AG20443 (cell line): ENCODE measurements at places on chromosomes 13 and 19.
A peak's percentile ranks its signal among the peaks of the same experiment; 100 is the strongest.

DNA sequence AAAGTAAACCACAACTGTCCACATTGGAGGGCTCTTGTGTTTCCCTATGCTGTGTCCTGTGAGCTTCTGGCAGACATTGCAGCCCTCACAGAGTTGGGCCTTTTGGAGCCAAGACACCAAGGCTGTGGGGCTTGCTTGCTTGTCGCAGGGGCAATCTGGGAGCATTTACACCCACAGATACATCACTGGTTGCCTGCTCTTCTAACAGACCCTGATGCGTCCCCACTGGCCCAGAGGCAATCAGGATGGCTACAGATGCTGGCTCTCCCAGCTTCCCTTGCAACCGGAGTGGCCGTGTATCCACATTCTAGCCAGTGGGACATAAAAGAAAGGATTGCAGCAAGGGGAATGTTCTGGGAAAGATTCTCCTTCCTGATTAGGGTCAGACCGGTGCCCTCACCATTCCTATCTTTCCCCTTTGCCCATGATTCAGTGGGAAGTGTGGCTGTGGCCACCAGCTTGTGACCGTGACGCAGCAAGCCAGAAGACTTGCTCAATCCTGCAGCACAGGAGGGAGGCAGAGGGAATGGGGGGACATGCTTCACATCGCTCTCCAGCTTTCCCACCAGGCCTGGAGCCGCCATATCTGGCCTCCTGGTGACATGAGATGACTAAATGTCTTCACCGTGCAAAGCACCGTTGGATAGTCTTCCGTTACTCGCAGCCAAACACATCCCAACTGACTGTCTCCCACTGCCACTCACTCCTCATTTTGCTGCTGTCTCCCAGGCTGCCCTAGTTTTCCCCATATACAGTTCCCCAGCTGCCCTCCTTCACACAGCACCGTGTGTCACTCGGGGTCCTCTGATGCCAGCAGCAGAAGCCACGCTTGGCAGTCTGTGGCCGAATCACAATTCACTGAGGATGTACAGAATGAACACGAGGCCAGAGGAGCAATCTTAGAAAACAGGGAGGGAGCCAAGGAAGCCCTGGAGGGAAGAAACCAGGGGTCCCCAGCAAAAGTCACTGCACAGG is 151.0 kb downstream of the DPF1 start:
- peak; percentile 7 for DNase-seq

GRCh38 chr19:52296773-52297600 is at the start of gene ZNF480:
Gene ZNF480 (plus strand): TSS chr19:52297169. CDS start chr19:52300413, 3,244 bp downstream.
- peak; percentile 97 for DNase-seq

GRCh38 chr19:2051773-2052704 is 995 bp upstream of the MKNK2 start:
- no peak for DNase-seq

DNA sequence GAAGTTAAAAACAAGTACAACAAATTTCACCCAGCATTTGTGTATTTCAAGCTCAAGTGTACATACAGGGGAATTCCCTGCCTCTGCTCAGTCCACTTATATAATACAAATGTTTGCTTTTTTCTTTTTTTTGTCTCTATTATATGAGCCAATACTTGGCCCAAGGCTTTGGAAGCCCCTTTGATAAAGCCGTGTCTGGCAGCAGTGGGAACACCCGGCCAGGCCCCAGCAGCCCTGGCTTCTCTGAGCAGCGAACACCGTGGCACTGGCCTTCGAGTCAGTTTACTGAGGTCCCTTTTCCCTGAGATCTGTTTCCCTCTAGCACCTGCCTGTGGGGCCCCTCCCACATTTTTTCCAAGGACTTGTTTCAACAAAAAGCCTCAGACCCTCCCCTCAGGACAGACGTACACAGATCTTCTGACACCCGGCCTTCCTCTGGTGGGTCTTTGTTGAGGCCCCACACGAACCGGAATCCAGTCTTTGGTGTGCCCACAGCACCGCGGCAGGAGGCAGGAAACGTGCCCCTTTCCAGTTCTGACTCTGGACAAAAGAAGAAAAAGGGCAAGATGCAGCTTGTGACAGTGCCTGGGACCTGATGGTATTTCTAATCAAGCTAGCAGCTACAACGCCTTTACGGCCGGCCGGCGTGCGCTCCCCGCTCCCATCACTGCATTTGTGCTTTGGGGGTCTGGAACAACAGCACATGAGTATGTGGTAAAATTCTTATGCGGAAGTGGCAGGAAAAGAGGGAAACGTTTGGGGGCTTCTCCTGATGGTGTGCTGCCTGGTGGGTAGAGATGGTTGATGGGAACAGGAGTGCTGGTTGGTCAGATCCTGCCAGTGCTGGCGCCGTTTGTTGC is 13.8 kb downstream of the SIPA1L3 start:
- no peak for DNase-seq

GRCh38 chr13:41284512-41285288 is 21.3 kb upstream of the MTRF1 start:
- DNase-seq, result peak; percentile 48

GRCh38 chr19:4362101-4362828 is 18.9 kb downstream of the MPND start:
- DNase-seq, result no peak
